ENCODE measurements at places on chromosomes 12 and 14. TPM values are rescaled to one million over a fixed set of nuclear protein-coding genes. Genes with fewer than 3 reads are reported as not detected.

DNA sequence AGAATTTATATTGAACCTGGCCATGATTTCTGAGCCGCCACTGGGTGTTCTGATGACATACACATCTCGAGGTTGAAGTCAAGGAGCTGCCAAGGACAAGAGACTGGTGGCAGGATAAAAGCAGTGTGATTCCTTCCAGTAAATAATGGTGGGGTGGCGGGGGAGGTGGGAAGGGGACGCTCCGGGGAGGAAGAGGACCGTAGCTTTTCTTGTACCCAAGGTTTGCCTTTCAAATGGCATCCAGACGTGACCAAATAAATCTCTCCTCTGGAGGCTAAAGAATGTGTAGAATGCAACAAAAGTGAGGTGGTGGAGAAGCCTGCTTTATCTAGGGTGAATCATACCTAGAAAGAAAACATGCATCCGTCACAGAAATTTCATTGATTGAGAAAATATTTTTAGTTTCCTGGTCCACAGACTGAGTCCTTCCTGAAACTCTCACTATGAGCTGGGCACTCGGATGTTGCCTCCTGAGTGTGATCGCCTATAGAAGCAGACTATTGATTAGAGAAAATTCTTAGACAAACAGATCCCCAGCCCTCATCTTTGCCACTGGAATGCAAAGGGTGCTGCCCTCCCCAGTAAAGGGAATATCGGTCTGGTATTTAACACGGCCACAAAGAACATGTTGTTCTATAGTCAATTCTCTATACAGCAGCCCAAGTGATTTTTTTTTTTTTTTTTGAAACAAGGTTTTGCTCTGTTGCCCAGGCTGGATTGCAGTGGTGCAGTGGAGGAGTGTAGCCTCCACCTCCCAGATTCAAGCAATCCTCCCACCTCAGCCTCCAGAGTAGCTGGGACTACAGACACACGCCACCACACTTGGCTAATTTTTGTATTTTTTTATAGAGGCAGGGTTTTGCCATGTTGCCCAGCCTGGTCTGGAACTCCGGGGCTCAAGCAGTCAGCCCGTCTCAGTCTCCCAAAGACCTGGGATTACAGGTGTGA is 112.1 kb downstream of the DPF3 start:
- no peak for DNase-seq

Gene IGF1
- total RNA-seq, result not detected

DNA sequence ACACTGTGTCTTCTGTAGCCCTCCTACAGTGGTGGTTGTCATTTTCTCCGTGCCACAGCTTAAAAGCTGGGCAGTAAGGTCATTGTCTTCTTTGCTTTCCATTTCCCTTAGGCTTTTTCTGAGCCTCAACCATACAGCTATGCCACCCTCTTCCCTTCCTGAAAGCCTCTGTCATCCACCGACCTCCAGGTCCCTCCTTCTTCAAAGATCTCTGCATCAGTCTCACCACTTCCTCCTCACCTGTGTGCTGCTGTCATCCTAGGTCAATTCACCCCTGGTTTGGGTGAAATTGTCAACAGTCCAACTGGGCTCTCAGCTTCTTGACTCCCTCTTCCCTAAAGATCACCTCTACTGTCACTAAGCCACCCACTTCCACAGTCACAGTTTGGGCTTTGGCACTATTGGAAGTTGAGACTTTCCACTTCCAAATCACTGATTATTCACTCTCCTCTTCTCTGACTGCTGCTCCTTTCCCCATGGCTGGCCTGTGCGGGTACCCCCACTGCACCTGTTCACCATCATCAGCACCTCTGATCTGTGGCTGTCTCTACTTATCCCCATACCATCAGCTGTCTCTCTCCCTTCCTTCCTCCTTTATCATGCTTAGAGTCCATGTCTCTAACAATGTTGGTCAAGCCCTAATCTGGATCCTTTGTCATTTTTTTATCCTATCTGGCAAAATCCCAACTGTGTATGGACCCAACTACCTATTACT is 15.5 kb upstream of the TSPAN9 start:
- DNase-seq, result no peak

GRCh38 chr12:10715491-10715890 is 7.6 kb downstream of the YBX3 start:
- DNase-seq, result no peak

DNA sequence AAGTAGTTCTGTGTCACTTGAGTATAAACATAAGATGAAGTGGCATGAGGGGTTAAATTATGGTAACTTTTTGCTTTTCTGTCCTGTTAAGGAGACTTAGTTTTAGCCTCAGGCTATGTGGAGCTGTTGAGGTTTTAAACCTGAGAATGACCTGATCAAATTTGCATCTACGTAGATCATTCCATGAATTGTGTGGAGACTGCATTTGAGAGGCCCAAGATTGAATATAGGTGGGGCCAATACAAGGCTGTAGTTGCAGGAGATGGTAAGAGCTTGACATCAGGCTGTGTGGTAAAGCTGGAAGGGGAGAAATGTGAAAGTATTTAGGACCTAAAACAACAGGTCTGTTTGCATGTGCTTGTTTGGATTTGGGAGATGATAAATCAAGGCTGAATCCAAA is 249.5 kb downstream of the SLC16A7 start:
- no peak for DNase-seq

DNA sequence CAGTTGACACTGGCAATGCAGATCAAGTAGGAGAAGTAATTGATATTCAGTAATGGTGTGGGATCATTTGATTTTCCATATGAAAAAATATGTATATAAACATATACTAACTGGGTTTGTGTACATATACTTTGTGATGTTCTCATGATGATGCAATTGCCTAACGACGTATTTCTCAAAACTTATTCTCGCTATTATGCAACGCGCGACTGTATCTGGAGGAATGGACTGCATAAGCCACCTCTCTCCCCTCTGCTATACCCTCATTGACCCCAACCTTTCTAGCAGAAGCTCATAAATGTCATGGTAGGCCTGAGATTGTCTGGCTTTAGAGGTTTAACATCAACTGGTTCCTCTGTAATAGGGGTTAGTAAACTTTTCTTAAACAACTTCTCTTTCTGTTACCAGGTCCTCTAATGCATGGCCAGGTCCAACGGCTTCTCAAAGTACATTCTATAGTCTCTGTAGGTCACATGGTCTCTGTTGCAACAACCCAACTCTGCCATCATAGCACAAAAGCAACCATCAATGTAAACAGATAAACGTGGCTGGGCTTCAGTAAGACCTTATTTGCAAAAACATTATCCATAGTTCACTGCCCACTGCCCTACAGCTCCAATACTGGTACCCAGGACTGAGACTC is 59.3 kb downstream of the FOXN3 start:
- no peak for DNase-seq

Gene LPAR5
- total RNA-seq, result 2.8 TPM

- DNase-seq, result no peak
Measured at GRCh38 chr12:18323159-18323558, 61.8 kb downstream of the PIK3C2G start.

Gene GLIPR1L2
- 0.44 TPM for total RNA-seq

- DNase-seq, result peak; percentile 97
Measured at GRCh38 chr12:53500776-53501614, at the start of gene TARBP2. TARBP2 (plus strand) TSS chr12:53501283; CDS start chr12:53501409, 126 bp downstream.

- no peak for DNase-seq
Measured at GRCh38 chr12:42128327-42128726, 16.3 kb downstream of the GXYLT1 start.

Gene SERPINA3
- not detected for total RNA-seq

DNA sequence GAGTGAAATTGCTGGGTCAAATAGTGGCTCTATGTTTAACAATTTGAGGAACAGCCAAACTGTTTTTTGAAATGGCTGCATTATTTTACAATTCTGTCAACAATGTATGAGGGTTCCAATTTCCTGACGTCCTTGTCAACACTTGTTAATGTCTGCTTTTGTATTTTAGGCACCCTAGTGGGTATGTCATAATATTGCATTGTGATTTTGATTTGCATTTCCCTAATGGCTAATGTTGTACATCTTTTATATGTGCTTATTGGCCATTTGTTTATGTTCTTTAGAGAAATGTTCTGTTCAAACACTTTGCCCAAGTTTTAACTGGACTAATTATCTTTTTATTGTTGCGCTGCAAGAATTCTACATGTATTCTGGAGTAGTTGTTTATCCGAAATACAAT is 93.2 kb downstream of the GPR65 start:
- no peak for DNase-seq

- no peak for DNase-seq
Measured at GRCh38 chr14:64725879-64726584, 21.8 kb downstream of the PLEKHG3 start.
